ENCODE measurements at places on chromosomes 16 and 17.

DNA sequence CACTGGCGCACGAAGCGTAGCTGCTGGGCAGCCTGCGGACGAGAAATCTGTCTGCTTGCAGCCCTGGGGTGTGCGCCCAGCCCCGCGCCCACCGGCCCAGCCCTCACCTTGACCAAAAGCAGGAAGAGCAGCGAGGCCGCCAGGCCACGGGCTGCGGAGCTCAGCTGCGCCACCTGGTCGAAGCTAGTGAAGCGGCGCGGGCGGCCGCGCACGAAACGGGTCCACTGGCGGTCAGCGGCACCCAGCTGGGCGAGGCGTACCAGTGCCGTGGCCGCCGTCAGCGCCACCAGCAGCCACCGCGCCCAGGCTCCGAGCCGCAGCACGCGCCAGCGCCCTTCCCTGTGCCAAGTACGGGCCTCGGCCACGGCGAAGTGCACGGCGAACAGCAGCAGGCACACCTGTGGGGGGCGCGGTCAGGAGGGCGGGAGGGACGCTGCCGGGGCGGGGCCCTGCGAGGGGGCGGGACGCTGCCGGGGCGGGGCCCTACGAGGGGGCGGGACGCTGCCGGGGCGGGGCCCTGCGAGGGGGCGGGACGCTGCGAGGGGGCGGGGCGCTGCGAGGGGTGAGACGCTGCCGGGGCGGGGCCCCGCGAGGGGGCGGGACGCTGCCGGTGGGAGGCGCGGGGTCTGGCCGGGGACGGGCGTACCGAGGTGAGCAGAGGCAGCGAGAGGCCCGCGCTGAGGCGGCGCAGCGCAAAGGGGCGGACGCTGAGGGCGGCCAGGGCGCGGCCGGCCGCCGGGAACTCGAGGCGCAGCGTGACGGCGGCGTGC is 43.2 kb downstream of the TSC2 start:
- DNase-seq: peak; percentile 73

DNA sequence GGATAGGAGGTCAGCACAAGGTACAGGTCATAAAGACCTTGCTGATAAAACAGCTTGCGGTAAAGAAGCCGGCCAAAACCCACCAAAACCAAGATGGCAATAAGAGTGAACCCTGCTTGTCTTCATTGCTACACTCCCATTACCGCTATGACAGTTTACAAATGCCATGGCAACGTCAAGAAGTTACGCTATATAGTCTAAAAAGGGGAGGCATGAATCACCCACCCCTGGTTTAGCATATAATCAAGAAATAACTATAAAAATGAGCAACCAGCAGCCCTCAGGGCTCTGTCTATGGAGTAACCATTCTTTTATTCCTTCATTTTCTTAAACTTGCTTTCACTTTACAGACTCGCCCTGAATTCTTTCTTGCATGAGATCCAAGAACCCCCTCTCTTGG is 1.0 kb upstream of the HSBP1 start:
- no peak for DNase-seq

DNA sequence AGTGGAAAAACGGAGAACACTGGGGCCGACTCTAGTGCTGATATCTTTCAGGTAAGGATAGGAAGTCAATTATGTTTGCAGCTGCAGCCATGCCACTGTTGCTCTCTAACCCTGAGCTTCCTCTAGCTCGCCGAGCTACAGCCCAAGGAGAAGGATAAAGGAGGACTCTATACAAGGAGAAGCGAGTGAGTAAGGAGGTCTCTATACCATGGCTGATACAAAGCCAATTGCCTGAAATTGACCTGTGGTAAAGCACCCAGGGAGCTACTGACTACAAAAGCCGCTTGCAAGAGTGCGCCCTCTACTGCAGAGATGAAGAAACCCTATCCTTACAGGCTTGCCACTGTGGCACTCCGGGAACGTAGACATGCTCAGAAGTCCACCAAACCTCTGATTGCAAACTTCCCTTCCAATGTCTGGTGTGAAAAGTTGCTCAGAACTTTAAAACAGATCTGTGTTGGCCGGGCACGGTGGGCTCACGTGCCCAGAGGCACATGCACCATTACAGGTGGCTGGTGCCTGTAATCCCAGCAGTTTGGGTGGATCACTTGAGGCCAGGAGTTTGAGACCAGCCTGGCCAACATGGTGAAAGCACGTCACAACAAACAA is 10.8 kb upstream of the SLC46A1 start:
- peak; percentile 83 for DNase-seq

- no peak for DNase-seq
Measured at GRCh38 chr16:31477220-31478216, 5.4 kb upstream of the SLC5A2 start.

DNA sequence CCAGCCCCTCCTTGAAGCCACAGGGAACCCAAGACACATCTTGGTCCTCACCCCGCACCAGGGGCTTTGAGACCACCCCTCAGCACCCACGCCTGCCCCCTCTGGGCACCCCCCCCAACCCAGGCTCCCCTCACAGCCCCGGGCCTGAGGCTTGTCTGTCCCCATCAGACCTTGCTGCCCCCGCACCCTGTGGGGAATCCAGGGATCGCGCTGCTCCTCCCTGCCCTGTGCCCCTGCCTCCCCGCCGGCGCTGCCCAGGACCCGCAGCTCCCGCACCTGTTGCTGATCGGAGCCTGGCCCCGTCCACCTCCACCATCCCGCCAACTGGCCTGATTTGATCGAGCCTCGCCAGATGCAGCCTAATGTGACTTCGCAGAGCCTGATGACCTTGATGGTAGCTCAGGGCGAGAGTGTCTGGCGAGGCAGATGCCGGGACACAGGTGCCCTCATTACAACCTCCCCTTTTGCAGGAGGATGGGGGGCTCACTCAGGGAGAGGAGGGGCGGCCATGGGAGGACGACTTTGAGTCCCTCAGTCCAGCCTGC is 29.0 kb downstream of the SLC25A10 start:
- no peak for DNase-seq

- DNase-seq: peak; percentile 68
Measured at GRCh38 chr17:17032131-17032692, 10.0 kb upstream of the MPRIP start.

Data from choroid plexus epithelial cell (primary cell).